Kidney epithelial cell (primary cell): ENCODE measurements at places on chromosomes 7 and 10. TPM values are rescaled to one million over a fixed set of nuclear protein-coding genes. Genes with fewer than 3 reads are reported as not detected.

DNA sequence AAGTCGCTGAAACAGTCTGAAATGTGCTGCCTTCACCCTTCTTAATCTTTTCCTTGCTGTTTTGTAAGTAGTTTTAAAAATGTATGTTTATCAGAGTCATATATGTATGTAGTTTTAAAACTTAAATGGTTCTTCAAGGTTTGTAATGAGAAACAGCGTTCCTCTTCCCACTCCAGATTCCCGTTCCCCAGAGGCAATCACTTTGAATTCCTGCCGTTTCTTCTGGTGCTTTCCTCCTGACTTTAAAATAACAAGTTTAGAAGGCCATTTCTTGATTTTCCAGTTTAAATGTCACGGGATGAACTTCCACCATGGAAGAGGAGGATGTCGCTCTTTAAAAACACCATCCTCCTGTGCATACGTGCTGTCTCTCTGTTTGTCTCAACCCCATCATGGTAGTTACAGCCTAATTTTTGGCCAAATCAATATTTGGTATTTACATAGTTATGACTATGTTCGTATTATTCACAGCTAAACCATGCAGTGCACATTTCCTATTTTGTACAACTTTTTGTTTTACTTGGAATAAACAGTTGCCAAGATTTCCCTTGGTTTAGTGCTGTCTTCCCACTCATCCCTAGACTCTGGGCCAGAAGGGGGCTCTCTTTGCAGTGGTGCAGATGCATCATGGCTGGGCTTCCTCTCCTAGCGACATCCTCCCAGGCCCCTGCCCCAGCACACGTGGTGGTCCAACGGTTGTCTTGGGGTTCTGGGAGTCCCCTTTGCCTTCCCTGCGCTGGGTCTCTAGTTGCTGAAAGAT is 151.4 kb downstream of the PTPN20 start:
- no peak for DNase-seq

GRCh38 chr10:110442746-110443145 is 55.0 kb upstream of the DUSP5 start:
- DNase-seq = no peak

- DNase-seq = no peak
These were observed at the start of gene RARRES2 for GRCh38 chr7:150341263-150342120. TSS of gene RARRES2 (minus strand) at chr7:150341629. CDS start at chr7:150340609, 1,020 bp downstream.

Gene HOXA5
- total RNA-seq = 18.8 and 19.1 TPM in 2 replicates

Gene ABCB1
- total RNA-seq = 3.0 and 5.0 TPM in 2 replicates

Gene ZNF365
- 4.7 and 6.9 TPM in 2 replicates for total RNA-seq

DNA sequence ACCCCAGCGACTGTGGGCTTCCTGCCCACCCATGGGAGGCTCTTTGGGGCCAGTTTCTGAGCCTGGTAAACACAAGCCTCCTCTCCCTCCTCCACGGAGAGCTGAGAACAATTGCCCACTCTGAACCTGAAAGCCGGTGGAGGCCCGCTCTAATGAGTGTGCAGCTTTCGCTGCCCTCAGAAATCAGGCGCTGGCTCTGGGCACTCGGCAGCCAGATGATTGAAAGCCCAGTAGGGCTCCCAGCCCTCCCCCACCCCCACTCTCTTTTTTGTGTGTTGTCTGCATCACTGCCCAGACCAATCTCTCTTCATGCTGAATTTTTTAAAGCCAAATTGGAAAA is 438.9 kb downstream of the RPS24 start:
- no peak for DNase-seq

DNA sequence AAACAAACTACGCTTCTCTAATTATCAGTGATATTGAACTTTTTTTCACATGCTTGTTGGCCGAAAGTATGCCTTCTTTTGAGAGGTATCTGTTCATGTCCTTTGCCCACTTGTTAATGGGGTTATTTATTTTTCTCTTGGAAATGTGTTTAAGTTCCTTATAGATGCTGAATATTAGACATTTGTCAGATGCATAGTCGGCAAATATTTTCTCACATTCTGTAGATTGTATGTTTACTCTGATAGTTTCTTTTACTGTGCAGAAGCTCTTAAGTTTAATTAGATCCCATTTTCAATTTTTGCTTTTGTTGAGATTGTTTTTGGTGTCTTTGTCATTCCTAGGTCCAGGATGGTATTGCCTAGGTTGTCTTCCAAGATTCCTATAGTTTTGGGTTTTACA is 73.2 kb downstream of the CABCOCO1 start:
- DNase-seq = no peak

DNA sequence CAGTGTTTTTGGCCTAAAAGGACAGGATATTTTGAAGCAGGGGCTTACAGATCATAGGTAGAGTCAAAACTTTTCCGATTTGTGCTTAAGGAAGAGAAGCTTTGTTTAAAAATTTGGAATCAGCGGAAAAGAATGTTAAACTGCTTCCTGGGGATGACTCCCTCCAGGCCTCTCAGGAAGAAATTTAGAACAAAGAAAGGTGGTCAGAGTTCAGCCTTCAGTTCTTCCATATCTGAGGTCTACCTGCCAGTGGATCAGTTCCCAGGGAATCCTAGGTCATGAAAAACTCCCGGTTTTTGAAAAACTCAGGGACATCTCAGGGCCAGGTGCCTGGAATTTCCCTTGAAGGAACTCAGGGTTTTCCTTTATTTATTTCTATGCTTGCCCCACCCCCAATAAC is 100.3 kb downstream of the MCU start:
- DNase-seq = no peak

DNA sequence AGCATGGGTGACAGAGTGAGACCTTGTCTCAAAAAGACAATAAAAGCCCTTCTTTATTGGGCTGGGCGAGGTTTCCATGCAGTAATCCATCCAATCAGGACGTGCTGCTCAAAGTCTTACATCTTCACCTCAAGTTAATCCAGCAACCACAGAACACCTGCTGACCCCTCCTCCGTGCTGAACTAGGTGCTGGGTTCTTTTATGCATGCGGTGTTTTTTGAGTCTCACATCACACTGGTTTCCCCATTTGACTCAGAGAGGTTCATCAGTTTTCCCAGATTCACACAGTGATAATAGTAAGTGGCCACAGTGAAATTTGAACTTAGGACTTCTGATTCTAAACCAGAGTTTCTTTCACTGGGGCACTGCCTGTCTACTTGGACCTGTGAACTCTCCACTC is 58.3 kb upstream of the GTF2I start:
- DNase-seq = no peak

Gene NPTX2
- total RNA-seq = 0.34 and 0.46 TPM in 2 replicates

DNA sequence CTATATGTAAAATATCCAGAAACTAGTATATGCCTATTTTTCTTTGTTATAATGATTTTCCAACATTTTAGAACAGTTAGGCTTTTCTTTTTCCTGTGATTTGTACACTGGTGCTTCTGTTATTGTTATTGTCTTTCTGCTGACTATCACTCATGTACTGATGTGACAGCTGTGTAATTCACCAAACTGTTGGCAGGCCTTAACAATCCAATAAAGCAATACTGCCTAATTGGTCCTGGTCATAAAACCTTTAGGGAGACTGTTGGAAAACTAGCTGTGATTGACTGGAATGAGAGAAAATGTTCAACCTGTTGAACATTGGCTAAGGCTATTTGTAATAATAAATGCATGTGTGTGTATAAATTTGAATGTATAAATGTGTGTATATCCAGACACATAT is 956.6 kb downstream of the REEP3 start:
- no peak for DNase-seq

GRCh38 chr7:156948361-156948760 is 1.2 kb upstream of the NOM1 start:
- no peak for DNase-seq

- peak; percentile 35 for DNase-seq
These were observed 58.2 kb downstream of the ENTPD1 start for GRCh38 chr10:95814011-95814727.

Gene ADRB1
- 0.04 and 0.21 TPM in 2 replicates for total RNA-seq

- DNase-seq = no peak
These were observed 12.5 kb downstream of the NOBOX start for GRCh38 chr7:144391014-144391413.

- no peak for DNase-seq
These were observed 217.4 kb upstream of the PPP2R2D start for GRCh38 chr10:131683281-131683861.

Gene CCDC172
- total RNA-seq = not detected in 2 replicates

- no peak for DNase-seq
These were observed 75.4 kb downstream of the HDAC9 start for GRCh38 chr7:18570890-18571478.

DNA sequence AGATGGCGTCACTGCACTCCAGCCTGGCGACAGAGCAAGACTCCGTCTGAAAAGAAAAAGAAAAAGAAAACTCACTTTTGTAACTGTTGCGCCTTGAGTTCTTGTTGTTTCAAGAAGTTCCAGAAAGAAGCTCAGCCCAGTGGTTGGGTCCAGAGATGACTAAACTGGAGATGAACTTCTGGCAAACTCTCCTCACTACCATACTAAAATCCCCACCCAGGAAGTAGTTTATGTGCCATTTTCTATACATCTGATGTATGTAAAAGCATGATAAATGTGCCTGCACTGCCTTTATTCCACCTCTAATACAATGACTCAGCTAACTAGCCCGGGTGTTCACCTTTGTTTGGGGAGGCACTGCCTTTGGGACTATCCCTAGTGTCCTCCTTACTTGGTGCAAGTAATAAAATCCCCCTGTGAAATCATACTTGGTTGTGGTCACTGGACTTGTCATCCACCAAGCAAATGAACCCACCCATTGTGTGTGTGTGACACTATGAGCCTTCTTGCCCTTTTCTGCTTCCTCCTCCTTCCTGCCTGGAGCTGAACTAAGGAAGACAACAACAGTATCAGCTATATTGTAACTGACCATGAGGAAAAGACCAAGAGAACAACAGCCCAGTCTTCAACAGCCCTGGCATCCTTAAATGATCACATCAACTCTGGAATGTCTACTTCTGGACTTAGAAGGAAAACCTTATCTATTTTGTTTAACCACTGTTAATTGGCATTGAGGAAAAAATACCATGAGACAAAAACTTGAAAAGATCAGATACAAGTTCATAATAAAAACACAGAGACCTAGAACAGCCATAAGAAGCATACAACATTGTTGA is 33.6 kb downstream of the JMJD1C start:
- no peak for DNase-seq

Gene KCP
- 1.3 and 1.4 TPM in 2 replicates for total RNA-seq

Gene CCDC3
- 0.14 and 0.17 TPM in 2 replicates for total RNA-seq

Gene DLX5
- not detected in 2 replicates for total RNA-seq

- DNase-seq = no peak
These were observed 1.2 kb downstream of the HOGA1 start for GRCh38 chr10:97585439-97585811.

Gene ANKRD61
- total RNA-seq = not detected in 2 replicates

DNA sequence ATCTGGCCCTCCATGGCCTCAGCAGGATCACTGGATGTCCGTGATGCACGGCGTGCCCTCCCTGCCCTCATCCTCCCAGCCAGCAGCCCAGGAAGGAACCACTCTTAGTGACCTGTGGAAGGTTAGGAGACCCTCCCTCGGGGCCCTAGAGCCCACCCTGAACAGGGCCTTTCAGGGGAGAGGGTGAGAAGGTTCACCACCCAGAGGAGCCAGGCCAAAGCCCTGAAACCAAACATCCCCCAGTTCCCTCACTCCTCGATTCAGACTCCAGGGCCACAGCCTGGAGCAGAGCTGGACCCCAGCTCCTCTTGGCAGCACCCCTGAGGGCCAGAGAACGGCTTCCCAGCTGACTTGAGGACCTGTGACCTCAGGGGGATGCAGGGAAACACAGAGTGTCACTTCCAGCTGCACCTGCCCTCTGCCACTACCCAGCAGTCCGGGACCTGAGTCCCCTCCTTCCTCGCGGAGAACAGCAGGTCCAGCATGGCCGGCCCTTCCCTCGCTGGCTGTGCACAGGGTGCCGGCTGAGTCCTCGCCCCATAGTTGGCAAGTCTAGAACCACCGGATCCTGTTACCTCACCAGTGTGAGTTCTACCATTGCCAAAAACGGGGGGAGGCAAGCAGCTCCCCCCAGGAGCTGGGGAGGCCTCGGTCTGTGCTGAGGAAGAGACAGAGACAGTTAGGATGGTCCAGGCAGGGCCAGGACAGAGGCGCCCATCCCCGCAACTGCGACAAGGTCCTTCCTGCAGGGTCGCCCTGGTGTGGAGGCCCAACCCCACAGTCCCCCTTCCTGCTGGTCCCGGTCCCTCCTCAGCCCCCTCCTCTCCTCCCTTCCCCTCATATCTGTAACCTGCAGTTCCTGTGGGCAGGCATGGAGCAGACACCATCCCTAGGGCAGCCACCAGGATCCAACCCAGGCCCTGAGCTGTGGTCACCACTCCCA is 158.6 kb downstream of the NRF1 start:
- DNase-seq = no peak

DNA sequence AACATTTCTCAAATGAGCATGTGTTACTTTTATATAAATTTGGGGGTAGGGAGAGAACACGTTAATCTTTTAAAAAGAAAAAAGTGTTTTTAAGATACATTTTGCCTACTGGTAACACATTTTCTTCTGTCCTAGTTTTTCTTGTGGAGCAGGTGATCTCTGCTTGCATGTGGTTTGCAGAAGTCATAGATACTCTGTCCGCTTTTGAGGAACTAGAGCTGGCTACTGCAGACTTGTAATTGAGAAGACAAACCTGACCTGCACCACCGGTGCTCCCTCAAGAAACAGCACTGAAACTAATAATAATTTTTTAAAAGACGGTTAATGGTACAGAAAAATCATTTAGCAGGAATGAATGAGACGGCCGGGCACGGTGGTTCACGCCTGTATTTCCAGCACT is 243.1 kb downstream of the KIAA1217 start:
- no peak for DNase-seq

- no peak for DNase-seq
These were observed 74.5 kb upstream of the VKORC1L1 start for GRCh38 chr7:65798111-65799075.

- no peak for DNase-seq
These were observed 181.6 kb downstream of the SND1 start for GRCh38 chr7:127833641-127834040.

Gene EPHB6
- 3.3 and 7.7 TPM in 2 replicates for total RNA-seq

- no peak for DNase-seq
These were observed 259.2 kb downstream of the HDAC9 start for GRCh38 chr7:18754766-18755165.

DNA sequence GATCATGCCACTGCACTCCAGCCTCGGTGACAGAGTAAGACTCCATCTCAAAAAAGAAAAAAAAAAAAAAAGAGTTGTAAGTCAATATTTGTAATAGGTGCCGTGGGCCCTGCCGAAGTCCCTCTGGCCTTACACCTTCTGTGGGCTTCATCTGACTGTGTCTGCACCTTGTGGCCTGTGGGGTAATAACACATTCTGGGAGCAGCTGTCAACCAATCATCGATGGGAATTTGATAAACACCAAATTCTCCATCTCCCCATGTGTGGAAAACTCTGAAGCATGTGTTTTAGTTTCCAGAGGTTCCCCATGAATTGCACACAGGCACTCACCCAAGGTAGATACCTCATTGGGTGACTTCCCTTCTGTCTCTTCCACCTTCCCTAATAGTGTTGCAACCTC is 10.8 kb downstream of the ZNF394 start:
- no peak for DNase-seq

GRCh38 chr10:63228237-63228636 is 95.1 kb downstream of the NRBF2 start:
- no peak for DNase-seq
